ENCODE measurements at places on chromosomes 12 and 14. TPM values are rescaled to one million over a fixed set of nuclear protein-coding genes. Genes with fewer than 3 reads are reported as not detected.

CISTR gene
- not detected for total RNA-seq

DNA sequence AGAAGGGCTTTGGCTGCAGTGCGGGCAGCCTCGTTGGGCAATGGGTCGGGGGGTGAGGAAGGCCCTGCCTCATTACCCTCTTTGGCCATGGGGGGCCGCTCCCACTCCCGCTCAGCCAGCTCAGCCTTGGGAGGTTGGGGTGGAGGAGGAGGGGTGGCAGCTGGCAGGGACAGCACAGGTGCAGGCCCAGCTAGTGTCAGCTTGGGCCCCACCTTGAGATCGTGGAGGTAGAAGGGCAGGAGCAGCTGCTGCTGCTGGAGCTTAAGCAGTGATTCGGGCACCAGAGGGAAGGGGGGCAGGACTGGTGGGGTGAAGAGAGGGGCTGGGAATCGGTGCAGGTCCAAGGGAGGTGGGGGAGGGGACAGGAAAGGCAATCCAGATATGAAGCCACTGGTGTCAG lies 26.0 kb downstream of the ZFHX2 start:
- H3K4me3 ChIP-seq = no peak overlapping the region
- H3K27ac ChIP-seq = no peak overlapping the region
- H3K4me1 ChIP-seq = peaks cover 2% of the 10 kb centered on the region
- H3K27me3 ChIP-seq = no peaks in the 10 kb centered on the region

DNA sequence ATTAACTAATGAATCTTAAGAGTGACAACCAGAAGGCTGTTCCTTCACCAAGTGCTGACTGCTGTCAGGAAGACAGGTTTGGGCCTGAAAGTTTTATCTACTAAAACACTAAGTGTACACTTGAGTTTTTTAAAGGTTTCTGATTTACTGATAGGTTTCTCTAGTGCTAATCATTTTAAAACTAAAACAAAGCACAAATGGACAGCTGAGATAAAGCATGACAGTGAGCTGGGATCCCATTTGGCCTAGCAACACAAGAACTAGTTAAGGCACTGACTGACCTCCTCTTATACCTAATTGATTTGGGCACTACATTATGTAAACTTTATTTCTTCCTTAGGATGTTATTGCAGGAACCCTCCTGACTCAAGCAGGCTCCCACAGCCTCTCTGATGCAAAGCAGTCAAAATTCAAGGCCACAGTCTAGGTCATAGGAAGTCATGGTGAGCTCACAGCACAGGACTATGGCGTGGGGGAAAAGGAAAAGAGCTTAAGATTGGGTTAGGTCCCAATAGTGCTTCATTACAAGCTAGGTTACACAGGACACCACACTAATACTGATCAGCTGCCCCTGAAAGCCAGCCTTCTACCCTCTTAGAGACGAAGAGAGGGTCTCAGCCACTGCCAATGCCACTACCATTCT lies 3.5 kb downstream of the STXBP6 start:
- H3K27ac ChIP-seq = no peak overlapping the region
- H3K36me3 ChIP-seq = no peaks in the 10 kb centered on the region
- H3K4me1 ChIP-seq = peaks cover 2% of the 10 kb centered on the region
- DNase-seq = no peak

- no peaks in the 10 kb centered on the region for H3K36me3 ChIP-seq
- no peaks in the 10 kb centered on the region for H3K27me3 ChIP-seq
- no peak for DNase-seq
- H3K4me1 ChIP-seq = peaks cover 17% of the 10 kb centered on the region
- no peak overlapping the region for H3K4me3 ChIP-seq
These were observed 142.6 kb upstream of the NCOR2 start for GRCh38 chr12:124709722-124710687.

DNA sequence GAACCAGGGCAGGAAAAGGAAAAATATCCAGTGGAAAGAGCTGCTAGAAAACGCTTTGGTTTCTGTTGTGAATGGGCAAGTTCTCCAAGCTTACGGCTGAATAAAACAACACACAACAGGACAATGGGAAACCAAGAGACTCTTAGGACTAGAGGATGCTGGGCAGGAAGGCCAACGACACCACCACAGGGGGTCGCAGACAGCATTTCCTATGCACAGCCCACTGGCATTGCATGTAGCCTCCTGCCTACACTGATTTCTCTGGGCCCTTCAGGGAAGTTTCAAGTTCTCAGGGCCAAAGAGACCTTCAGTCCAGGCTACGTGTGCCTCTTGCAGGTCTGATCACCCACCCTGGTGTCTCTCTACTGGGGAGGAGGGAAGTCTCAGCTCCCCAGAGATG lies 108.0 kb downstream of the RIMBP2 start:
- DNase-seq = no peak
- H3K27ac ChIP-seq = no peak overlapping the region
- no peaks in the 10 kb centered on the region for H3K4me1 ChIP-seq
- H3K27me3 ChIP-seq = no peaks in the 10 kb centered on the region

Data from activated T-helper 2 cell treated with anti-CD3 and anti-CD28 coated beads, Interferon-gamma antibody, Interleukin-2, Interleukin-4, amounts not matched to agents 10 μg/mL and 5 μg/mL and 100 μg/mL, durations not matched to agents 14 hours and 24 hours and 36 hours (primary cell).